ENCODE measurements at places on chromosomes 3 and 15. TPM values are rescaled to one million over a fixed set of nuclear protein-coding genes. Genes with fewer than 3 reads are reported as not detected.

SELENOK gene
- 59.6 TPM for total RNA-seq

GABRB3 gene
- 124 TPM for total RNA-seq

ERC2 gene
- 59.7 TPM for total RNA-seq

GRCh38 chr15:70029297-70029701, 68.4 kb downstream of the TLE3 start:
- no peak for DNase-seq

DNA sequence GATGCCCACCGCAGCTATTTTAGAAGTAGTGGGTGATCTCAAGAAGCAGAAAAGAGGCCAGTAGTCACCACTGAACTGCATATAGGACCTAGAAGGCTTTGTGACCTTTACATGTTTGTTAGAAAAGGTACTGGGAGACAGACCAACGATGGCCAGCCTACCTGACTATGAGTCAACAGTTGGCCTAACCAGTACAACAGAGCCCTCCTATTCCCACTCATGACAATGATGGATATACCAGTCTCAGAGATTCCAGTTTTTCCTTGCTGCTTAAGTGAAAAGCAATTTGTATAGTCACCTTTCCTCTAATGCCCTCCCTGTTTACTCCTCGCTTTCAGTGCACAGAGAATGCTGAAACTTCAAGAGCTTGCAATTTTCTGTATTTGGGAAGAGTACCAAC, 86.6 kb upstream of the PPIB start:
- no peak for DNase-seq

- no peak for DNase-seq
Measured at GRCh38 chr3:171240504-171240835, 213.9 kb upstream of the SLC2A2 start.

DNA sequence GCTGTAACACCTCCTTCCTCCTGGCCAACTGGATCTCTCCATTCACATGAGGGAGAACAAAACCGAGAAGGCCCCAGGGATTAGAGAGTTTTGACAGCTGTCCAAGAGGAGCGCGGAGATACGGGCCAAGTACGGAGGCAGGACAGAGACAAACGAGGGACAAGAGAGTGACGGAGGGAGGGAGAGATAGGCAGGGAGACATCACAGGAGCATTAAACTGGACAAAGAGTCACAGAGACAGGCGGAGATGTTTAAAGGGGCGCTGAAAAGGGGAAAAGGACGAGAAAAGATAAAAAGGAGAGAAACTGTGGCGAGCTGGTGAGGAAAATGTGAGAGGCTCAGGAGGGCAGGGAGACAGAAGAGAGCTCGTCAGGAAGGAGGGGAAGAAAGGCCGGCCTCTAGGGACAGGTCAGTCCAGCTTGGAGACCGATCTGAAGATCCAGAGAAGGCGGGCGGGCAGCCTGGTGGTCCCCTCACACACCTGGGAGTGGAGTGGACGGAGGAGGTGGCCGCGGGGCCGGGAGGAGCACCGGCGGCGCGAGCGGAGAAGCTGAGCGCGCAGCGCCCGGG, 40.5 kb upstream of the ROPN1 start:
- peak; percentile 24 for DNase-seq

DNA sequence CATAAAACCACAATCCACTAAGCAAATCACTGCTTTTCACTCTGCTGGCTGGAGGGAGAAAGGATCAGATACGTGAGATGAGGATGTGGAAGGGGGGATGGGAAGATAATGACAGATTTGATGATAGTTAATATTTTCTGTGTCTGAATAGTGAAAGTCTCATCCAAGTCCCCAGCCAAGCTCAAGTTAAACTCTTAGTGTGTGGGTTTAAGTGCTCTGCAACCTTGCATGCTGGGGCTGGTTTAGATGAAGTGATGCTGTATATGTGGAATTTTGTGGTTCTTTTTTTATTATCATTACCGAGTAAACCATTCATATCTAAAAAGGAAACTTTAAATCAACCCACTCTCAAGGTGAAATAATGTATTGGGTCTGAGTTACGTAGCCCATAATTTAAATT, 111.0 kb downstream of the TPRG1 start:
- no peak for DNase-seq
